ENCODE measurements at places on chromosomes 5 and 9. TPM values are rescaled to one million over a fixed set of nuclear protein-coding genes. Genes with fewer than 3 reads are reported as not detected.
A peak's percentile ranks its signal among the peaks of the same experiment; 100 is the strongest.

- DNase-seq: no peak
Measured at GRCh38 chr9:38393128-38393796, 760 bp downstream of the ALDH1B1 start.

- no peak for DNase-seq
Measured at GRCh38 chr5:147675168-147675567, 107.4 kb downstream of the JAKMIP2 start.

DNA sequence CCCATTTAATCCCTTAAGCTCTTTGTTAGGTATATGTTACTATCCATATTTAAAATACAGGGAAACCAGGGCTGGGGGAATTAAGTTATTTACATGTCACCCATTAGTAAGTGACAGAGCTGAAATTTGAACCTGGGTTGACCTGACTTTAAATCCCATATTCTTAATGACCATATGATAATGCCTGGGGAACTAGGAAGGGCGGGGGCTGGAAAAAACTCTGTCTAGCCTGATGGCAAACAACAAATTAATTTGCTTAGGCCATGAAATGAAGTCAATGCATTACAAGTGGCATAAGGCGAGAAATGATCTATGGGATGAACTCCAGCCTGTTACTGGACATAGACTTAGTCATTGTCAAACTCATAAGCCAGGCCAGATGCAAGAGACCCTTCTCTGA is 325.7 kb upstream of the WWC1 start:
- DNase-seq: no peak

- no peak for DNase-seq
Measured at GRCh38 chr9:15182101-15182551, 124.9 kb downstream of the TTC39B start.

DNA sequence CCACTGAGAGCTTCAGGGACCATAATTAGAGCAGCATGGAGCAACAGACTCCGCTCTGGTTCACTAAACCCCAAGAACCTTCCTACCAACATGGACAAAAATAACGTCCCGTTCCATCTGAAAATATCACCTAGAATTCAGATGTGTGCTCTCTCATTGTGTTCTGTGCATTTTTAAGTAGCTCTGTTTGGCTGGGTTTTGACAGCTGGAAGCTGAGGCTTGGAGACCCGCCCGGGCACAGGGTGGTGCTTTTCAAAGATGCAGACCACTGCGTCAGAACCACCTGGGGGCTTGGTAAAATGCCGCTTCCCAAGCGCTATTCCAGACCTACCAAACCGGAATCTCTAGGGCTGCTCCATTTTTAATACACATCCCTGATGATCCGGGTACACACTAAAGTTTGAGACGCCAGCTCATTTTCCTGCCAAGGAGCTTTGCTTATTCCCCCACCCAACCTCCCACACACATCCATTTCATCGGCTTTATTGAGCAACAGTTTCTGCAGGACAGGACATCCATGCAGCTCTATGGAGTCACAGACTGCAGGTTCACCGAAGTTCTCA is 104.8 kb downstream of the GABBR2 start:
- DNase-seq: no peak

DNA sequence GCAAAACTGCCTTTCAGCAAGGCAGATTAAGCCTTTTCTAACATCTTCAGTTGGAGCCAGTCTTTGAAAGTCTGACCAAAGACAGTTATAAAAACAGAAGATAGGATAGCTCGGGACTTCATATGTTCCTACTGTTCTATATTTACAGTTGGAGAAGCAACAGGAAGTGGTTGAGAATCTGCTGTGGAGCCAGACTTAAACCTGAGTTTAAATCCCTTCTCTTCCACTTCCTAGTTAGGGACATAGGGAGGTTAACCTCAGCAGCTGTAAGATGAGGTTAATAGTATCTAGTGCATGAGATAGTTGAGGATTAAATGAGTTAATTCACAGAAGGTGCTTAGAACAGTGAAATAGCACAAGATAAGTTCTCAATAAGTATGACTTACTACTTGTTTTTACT is 84.5 kb upstream of the FREM1 start:
- no peak for DNase-seq

DNA sequence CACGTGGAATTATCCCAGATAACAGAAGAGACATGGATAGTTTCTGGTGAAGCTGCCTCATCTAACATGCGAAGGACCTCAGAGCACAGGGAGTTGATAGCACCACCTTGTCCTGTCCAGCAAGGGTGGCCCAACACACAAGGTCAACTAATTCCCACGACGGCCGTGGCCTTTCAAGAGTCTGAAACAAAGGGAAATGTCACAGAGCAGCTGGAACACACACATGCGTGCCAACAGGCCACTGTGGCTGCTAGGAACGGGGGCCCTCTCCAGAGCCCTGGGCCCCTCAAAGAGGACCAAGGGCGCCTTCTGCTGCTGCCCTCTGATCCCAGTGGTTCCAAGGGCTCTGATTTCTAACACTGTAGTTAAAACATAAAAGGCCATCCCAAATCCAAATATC is 50.7 kb downstream of the SECISBP2 start:
- no peak for DNase-seq

DNA sequence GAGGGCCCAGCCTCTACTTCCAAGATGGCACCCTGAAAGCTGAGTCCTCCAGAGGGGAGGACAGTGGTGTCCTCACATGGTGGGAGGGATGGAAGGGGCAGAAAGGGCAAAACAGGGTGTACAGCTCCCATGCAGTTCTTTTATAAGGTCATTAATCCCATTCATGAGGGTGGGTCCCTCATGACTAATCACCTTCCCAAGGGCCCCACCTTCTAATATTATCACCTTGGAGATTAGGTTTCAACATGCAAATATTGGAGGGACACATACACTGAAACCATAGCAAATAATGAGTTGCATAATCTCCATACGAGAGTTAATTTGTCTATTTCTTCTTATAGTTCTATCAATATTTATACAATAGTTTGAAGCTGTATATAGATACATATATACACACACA is 5.8 kb upstream of the ZBTB43 start:
- no peak for DNase-seq

- no peak for DNase-seq
Measured at GRCh38 chr9:133873009-133873408, 119.1 kb downstream of the VAV2 start.

GRCh38 chr9:124810663-124811355 is 33.9 kb downstream of the OLFML2A start:
- peak; percentile 68 for DNase-seq

The SLC1A3 gene
- 18.2 TPM for total RNA-seq

The EFNA5 gene
- total RNA-seq: 5.3 TPM

The MLANA gene
- total RNA-seq: not detected

The TMEM174 gene
- not detected for total RNA-seq

The C5orf58 gene
- total RNA-seq: not detected

The GRIA1 gene
- 0.42 TPM for total RNA-seq

Measured in foreskin keratinocyte (primary cell).